ENCODE measurements at places on chromosomes 1 and 21. TPM values are rescaled to one million over a fixed set of nuclear protein-coding genes. Genes with fewer than 3 reads are reported as not detected.
A peak's percentile ranks its signal among the peaks of the same experiment; 100 is the strongest.

DNA sequence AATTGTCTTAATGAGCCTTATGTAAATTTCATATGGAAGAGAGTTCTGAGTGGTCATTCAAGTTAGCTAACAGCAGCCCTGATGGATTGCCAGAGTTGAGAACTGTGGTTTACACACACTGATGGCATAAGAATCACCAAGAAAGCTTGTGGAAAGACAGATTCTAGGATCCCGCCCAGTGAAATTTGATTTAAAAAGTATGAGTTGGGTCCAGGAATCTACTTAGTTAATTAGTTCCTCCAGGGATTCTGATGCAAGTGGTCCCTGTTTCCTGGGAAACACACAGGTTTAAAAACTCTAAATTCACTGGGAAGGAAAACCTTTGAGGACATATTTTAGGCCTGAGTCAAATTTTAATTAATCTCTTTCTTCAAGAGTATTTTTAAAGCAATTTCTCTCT lies 144.3 kb downstream of the NTPCR start:
- no peak for DNase-seq

Gene GBP6
- total RNA-seq, result not detected

- no peak for DNase-seq
These were observed 32.9 kb downstream of the PHC2 start for GRCh38 chr1:33397994-33398393.

DNA sequence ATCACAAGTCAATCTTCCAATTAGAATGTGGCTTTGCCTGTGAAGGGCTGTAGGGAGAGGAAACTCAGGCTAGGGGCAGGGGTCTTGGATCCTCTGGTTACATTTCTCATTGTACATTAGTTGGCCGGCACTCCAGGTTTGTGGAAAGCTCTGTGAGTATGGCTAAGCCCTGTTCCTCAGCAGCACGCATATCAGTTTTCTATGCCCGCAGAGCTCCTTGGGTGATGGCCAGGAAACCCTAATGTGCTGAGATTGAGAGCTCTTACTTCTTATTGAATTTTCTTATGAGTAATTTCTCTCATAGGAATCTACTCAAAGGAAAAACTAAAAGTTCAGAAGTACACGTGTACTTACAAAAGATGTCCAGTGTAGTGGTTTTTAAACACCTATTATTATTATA lies 30.7 kb upstream of the STMN1 start:
- no peak for DNase-seq

GRCh38 chr21:45719177-45719802 lies 75.8 kb downstream of the PCBP3 start:
- DNase-seq, result no peak

DNA sequence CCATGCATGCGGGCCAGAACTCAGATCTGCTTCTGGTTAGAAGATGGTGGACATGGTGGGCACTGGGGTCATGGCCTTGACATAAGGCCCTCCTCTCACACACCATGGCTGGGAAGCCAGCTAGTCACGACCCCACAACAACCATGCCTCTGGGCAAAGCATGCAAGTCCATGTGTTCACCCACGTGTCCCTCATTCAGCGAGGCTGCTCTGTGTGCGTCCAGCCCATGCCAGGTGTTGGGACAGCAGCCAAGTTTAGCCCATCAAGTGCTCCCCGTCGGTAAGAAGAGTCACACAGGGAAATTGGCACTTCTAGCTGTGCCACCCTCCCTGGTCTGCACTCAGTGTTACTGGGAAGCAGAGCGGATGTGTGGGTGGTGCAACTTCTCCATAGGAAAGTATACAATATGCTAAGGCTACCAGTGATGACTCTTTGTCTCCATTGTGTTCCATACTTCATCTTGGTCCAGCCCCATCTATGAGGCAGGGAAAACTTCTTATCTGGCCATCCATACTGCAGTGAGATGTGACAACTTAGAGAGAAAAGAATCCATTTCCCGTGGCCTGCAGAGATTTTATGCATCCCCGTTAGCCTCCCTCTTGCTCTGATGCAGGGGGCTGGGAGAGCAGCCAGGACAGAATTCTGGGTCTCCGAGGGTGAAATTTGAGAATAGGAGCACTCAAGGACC lies 198.0 kb downstream of the GRIK3 start:
- DNase-seq, result no peak

- no peak for DNase-seq
These were observed 4.6 kb downstream of the GSTM5 start for GRCh38 chr1:109716570-109717090.

Gene MAST2
- 8.8 TPM for total RNA-seq

GRCh38 chr1:29230204-29230552 lies 556 bp downstream of the MECR start:
- DNase-seq, result no peak

Gene SLFNL1
- not detected for total RNA-seq

DNA sequence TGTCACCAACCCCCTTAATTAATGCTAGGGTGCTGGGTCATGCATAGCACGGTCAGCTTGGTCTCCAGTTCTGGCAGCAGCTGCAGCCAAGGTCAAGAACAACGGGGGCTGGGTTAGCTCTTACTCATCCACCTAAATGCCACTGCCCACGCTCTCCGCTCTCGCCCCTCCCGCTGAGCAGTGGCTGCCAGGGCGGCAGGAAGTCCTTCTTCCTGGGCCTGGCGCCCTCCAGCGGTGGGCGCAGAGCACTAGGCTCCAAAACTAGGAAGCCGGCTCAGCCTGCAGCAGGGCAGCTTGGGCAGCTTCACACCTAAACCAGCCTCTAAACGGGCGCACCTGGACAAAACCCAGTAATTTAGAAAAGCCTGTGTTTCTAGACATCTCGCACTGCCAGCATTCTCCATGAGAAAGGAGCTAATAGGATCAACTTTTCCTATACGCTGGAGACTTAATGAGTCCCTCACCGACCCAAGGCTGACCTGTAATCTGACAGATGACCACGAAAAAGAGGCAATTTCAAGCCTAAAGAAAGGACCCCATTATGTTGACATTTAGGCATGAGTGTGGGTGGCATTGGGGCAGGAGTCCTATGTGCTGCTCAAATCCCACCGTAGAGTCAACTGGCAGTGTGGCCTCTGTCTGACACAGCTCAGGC lies 78.4 kb upstream of the LRRN2 start:
- peak; percentile 86 for DNase-seq

Gene TFF2
- total RNA-seq, result not detected

GRCh38 chr1:203281033-203281432 lies 24.3 kb upstream of the BTG2 start:
- no peak for DNase-seq

GRCh38 chr1:209685821-209686220 lies 10.6 kb downstream of the G0S2 start:
- DNase-seq, result no peak

DNA sequence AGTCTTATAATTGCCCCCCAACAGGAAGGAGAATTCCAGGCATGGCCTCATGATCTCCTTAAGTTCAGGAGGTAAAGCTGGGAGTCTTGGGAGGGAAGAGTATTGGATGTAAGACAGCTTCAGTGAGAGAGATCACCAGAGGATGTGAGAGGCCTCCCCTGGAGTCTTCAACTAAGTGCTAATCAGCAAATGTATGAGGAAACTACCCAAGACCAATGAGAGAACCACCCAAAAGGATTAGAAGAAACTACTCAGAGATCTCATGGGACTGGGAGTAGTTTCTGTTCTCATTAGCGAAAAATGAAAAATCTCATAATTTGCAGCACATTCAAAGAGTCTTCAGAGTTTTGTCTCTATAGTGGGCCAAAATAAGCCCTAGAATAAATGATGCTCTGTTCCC lies 36.6 kb upstream of the WNT2B start:
- DNase-seq, result no peak
